ENCODE measurements at places on chromosomes 3 and 15.

DNA sequence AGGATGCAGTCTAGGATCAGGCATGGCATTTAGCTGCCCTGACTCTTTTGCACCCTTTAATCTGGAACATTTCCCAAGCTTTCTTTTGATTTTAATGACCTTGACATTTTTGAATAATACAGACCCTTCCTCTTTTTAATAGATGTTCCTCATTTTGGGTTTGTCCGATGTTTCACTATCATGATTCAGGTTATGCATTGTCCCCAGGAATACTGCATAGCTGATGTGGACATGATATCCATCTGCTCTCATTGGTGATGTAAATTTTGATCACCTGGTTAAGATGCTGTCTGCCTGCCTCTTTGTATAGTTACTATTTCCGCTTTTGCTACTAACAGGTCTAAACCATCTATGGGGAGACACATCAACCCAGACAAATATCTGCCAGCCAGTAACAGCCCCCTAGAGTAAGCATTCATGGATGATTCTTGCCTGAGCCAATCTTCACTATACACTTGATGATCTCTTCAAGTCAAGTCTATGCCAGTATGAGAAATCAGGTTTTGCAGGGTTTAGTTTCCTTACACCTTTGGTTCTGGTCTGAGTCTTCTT lies 50.6 kb upstream of the ULK4 start:
- no peak for DNase-seq

DNA sequence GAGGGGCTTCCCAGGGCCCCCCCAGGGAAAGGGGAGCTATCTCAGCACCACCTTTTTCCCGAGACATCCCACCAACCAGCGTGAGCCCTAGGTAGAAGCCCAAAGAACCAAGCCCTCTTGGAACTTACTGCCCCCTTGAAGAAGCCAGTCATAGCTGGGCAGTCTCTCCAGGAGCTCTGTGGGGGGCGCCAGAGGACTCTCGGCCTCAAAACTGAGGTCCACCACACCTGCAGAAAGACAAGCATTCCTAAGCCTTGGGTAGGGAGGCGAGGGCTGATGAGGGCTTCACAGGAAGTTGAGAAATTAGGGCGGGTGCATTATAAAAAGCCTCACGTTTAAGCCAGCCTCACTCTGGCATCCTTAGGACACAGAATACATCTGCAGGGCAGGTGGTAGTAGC lies 9.0 kb downstream of the SSUH2 start:
- DNase-seq = no peak

- DNase-seq = no peak
These were observed 253.0 kb upstream of the NSMCE3 start for GRCh38 chr15:29522373-29523276.

- DNase-seq = no peak
These were observed 31.7 kb downstream of the LSM3 start for GRCh38 chr3:14210290-14210688.

GRCh38 chr3:188471723-188472122 lies 317.8 kb downstream of the LPP start:
- no peak for DNase-seq

- DNase-seq = no peak
These were observed 118.2 kb downstream of the KLF13 start for GRCh38 chr15:31444844-31445243.

- no peak for DNase-seq
These were observed 34.6 kb upstream of the FGD5 start for GRCh38 chr3:14784087-14784681.

DNA sequence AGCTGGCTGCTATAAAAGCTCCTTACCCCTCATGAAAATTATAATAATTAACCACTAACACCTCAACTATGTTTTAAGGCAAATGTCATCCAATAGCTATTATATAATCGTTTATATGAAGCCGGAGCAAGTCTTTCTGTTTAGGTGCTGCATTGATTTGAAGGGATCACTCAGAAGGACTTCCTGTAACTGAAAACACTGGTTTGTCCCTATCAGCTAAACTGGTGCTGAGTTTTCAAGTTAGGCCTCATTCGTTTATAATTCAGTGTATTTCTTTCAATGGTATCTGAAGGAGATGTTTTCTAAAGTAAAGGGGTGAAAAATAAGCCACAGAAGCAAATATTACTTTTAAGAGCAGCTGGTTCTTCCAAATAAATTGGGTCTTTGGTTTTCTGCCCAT lies 14.2 kb downstream of the MEIS2 start:
- no peak for DNase-seq

- DNase-seq = no peak
These were observed 120.2 kb downstream of the LRRC28 start for GRCh38 chr15:99371180-99372103.

DNA sequence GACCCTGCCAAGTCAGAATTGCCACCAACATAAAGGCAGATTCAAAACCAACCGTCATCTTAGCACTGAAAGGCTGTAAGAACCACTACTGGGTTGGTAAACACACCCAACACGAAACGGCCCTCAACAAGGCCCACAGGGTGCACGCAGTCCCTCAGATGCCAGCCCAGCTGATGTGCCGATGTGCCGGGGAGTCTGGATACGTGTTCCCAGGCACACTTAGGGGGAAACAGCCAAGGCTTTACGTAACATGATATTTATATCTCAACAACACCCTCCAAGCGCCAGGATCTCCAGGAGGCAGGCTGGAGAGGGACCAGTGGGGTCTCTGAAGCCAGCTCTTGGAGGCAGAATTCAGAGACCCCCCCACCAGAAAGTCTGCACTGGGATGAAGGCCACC lies 14.2 kb downstream of the POC1A start:
- no peak for DNase-seq

- DNase-seq = no peak
These were observed 646 bp downstream of the HRH1 start for GRCh38 chr3:11154953-11155325.

GRCh38 chr15:90200534-90201129 lies 498 bp upstream of the SEMA4B start:
- no peak for DNase-seq

DNA sequence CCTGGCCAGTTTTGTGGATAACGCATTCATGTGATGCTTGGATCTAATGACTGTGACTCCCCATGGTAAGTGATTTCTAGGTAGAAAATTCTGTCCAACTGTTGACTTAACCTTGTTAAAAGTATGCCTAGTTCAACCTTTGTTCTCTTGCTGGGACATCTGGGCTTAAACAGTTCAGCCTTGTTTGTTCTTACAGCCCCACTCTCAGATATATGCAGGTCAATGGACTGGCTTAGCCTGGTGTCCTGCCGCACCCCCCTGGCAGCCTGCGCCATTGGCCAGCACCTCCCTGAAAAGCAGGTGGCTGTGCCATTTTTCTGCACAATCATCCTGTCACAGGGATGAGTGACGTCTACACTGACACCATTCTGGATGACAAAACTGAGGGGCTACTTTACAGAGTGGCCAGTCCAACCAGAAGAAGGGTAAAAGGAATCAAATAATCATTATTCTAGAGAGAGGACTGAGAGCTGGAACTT lies 244.7 kb upstream of the ONECUT1 start:
- DNase-seq = no peak

- no peak for DNase-seq
These were observed 2.0 kb downstream of the SAMD7 start for GRCh38 chr3:169913323-169913722.

- DNase-seq = no peak
These were observed 366.5 kb upstream of the TBL1XR1 start for GRCh38 chr3:177563792-177564191.

GRCh38 chr15:78047761-78048627 lies 29.5 kb downstream of the TBC1D2B start:
- DNase-seq = no peak

- no peak for DNase-seq
These were observed 31.9 kb upstream of the STRIT1 start for GRCh38 chr3:155325263-155325835.

DNA sequence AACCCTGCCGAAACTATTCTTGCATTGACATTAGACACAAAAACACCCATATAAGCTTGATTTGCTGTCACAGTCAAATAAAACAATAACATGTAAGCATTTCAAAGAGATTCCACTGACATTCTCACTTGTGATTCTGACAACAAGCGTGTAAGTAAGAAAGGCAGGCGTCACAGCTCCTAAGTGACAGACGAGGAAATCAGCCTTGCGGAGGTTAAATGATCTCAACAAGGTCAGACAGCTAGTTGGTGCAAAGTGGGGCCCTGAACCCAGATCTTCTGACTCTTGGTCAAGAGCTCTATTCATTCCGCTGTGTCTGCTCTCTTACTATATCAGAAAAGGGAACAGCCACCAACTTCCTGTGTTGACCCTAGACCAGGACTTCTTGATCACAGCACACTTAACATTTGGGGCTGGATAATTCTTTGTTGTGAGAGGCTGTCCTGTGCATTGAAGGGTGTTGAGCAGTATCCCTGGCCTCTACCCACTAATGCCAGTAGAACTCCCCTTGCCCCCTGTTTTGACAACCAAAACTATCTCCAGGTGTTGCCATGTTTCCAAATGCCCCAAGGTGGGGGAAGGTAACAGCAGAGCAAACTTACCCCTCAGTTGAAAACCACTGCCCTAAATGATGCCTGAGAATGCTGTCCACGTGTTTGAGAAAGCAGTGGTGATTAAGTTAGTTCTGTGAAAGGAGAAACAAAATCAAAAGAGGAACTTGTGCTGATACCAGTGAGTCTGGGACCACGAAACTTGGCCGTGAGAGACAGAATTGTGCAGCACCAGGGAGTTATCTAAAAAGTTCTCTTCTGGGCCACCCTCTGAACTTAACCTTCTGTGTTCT lies 86.1 kb downstream of the LIPC start:
- no peak for DNase-seq

DNA sequence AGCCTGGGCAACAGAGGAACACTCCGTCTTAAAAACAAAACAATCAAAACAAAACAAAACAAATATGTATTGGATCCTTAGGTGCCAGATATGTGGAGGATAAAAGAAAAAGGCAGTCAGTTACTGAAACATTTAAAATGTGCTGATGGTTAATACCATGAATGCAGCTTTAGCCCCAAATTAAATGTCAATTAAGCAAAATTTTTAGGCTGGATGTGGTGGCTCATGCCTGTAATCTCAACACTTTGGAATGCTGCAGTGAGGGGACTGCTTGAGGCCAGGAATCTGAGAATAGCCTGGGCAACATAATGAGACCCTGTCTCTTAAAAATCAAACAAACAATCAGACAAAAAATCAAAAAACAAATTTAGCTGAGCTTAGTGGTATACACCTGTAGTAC lies 8.5 kb upstream of the CHMP2B start:
- no peak for DNase-seq

- DNase-seq = no peak
These were observed 225.2 kb upstream of the ICE2 start for GRCh38 chr15:60704129-60704528.

DNA sequence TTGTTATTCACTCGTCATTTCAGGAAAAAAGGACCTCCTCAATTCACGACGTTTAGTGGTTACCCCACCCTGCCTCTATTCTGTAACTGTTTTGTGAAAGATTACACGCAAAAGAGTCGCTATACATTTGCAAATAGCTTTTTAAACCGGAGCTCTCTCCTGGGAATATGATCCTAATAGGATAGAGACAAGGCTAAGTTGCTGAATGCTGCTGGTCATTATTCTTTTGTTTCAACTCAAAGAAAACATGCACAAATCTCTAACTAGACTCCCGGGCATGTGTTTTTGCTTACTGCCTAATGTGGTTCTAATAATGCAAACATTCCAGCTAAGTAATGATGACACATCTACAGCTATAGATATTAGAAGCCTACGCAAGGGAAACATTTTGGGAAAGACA lies 214.6 kb upstream of the MDFIC2 start:
- no peak for DNase-seq

DNA sequence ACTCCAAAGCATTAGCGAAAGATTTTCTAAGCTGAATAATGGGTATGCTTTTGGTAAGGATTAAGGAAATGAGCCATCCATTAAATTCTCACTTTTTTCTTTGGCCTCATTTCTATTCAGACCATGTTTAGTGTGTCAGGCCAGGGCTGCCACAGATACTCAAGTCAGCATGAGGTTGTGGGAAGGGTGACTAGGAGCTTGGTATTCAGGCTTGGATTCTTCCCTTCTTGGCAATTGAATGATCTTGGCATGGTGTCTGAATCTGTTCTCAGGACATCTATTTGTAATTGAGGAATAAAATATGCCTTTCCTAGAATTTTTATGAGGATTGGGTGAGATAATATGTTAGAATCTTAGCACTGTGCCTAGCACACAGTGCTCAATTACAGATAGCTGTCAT lies 11.2 kb downstream of the CCNB2 start:
- DNase-seq = no peak

DNA sequence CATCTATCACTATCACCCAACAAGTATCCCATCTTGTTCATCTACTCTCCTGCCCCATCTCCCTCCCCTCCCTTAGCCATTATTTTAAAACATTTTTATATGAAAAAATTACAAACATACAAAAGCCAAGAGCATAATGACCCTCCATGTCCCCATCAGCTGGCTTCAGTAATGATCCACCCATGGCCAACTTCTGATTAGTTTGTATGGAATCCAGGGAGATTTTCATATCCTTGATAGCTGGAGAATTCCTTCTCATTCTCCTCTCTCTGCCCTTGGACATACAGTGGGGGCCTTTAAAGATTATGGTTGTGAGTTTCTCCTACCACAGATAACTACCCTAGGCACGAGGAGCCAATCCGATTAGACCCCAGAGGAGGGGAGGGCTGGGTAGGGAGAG lies 40.2 kb downstream of the IRAK2 start:
- DNase-seq = no peak

- no peak for DNase-seq
These were observed 50.0 kb downstream of the STRIT1 start for GRCh38 chr3:155243512-155243921.

DNA sequence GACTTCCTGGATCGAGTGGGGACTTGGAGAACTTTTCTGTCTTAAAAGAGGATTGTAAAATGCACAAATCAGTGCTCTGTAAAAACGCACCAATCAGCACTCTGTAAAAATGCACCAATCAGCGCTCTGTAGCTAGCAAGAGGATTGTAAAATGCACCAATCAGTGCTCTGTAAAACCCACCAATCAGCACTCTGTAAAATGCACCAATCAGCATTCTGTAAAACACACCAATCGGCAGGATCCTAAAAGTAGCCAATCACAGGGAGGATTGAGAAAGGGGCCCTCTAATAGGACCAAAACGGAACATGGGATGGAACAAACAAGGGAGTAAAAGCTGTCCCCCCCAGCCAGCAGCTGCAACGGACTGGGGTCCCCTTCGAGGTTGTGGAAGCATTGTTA lies 587.4 kb upstream of the ALCAM start:
- DNase-seq = no peak

GRCh38 chr3:113287803-113288648 lies 76.7 kb downstream of the BOC start:
- DNase-seq = no peak

GRCh38 chr15:91072161-91072560 lies 27.9 kb upstream of the SV2B start:
- no peak for DNase-seq

DNA sequence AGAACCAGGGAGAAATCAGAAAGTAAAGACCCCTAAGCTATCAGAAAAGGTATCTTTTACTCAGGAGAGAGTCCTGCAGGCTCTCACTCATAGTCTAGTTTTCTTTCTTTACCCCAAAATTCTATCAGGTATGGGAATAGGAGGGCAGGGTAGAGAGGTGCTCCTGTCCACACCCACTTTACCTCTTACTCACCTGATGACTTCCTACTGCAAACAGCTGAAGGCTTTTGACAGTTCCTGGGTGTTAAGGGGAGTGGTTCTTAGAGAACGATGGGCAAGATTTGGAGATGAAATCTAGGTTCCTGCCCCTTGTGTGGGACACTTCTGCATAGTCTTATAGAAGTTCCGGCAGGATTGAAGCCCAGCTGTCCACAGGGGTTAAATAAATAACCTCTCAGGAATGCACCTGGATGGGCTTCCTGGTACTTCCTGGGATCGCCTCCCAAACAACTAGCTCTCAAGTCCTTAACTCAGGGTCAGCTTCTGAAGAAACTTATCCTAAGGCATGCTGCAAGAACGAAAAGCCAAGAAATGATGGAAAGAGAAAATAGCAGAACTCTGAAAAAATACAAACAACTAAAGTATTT lies 10.8 kb upstream of the TNFAIP8L3 start:
- DNase-seq = no peak
